Smooth muscle cell of the umbilical artery (primary cell): ENCODE measurements at places on chromosomes 6 and 20. TPM values are rescaled to one million over a fixed set of nuclear protein-coding genes. Genes with fewer than 3 reads are reported as not detected.

Gene SFTA2
- not detected in 2 replicates for total RNA-seq

Gene CALHM4
- not detected in 2 replicates for total RNA-seq

Gene GPX5
- total RNA-seq: not detected in 2 replicates

Gene RBPJL
- not detected in 2 replicates for total RNA-seq

Gene DEFB124
- not detected in 2 replicates for total RNA-seq

Gene TMEM151B
- total RNA-seq: 0.05 TPM in 1 of 2 replicates, not detected in the other

Gene RAB32
- total RNA-seq: 81.6 and 153 TPM in 2 replicates

Gene AURKA
- total RNA-seq: 4.8 and 29.4 TPM in 2 replicates

Gene PHACTR1
- total RNA-seq: 0.30 and 0.51 TPM in 2 replicates

Gene BMP5
- total RNA-seq: not detected in 2 replicates

Gene RSPO4
- not detected in 2 replicates for total RNA-seq

Gene FANCE
- 3.3 and 4.4 TPM in 2 replicates for total RNA-seq

Gene CST5
- not detected in 2 replicates for total RNA-seq

Gene SLC32A1
- not detected in 2 replicates for total RNA-seq

Gene GINS1
- total RNA-seq: 1.5 and 5.4 TPM in 2 replicates

Gene CLPSL2
- not detected in 2 replicates for total RNA-seq

Gene DNMT3B
- 1.5 TPM in 2 replicates for total RNA-seq

Gene GLYATL3
- not detected in 2 replicates for total RNA-seq

Gene EEF1A2
- 3.9 and 8.8 TPM in 2 replicates for total RNA-seq

Gene LIN28B
- 0.05 TPM in 1 of 2 replicates, not detected in the other for total RNA-seq

Gene RIOK1
- total RNA-seq: 13.4 and 18.1 TPM in 2 replicates

Gene TSPO2
- total RNA-seq: not detected in 2 replicates

Gene RUNX2
- total RNA-seq: 5.0 and 8.3 TPM in 2 replicates

Gene MCCD1
- total RNA-seq: not detected in 2 replicates

Gene GPR6
- not detected in 2 replicates for total RNA-seq

Gene OR2J3
- total RNA-seq: not detected in 2 replicates

Gene UCKL1
- 15.7 and 22.6 TPM in 2 replicates for total RNA-seq

Gene GNAS-AS1
- total RNA-seq: 0.89 and 1.5 TPM in 2 replicates

Gene SAMD5
- 0.88 and 3.3 TPM in 2 replicates for total RNA-seq

Gene FOXC1
- 0.30 and 2.0 TPM in 2 replicates for total RNA-seq

Gene ABCC10
- total RNA-seq: 23.2 and 37.5 TPM in 2 replicates

Gene PKHD1
- total RNA-seq: not detected in 2 replicates

Gene GABRR1
- total RNA-seq: not detected in 2 replicates

Gene MPIG6B
- total RNA-seq: not detected in 2 replicates

Gene PDYN
- not detected in 2 replicates for total RNA-seq

Gene COL12A1
- total RNA-seq: 534 and 2,476 TPM in 2 replicates

Gene NANP
- total RNA-seq: 9.8 and 12.6 TPM in 2 replicates

Gene RFX6
- total RNA-seq: not detected in 2 replicates

Gene WFDC10B
- total RNA-seq: not detected in 2 replicates

Gene SCGN
- not detected in 2 replicates for total RNA-seq

Gene TXLNB
- total RNA-seq: 0.05 TPM in 1 of 2 replicates, not detected in the other

Gene SUMO4
- total RNA-seq: 2.1 and 3.2 TPM in 2 replicates

Gene MCM8
- 3.9 and 12.0 TPM in 2 replicates for total RNA-seq

Gene KIF13A
- total RNA-seq: 43.1 and 61.7 TPM in 2 replicates

Gene PYGB
- total RNA-seq: 63.8 and 121 TPM in 2 replicates
